ENCODE measurements at places on chromosomes 13 and 19.
A peak's percentile ranks its signal among the peaks of the same experiment; 100 is the strongest.

GRCh38 chr13:51844862-51845573 is at the start of gene TMEM272:
TSS of gene TMEM272 (minus strand) at chr13:51845177. CDS start at chr13:51838530, 6,647 bp downstream.
- peak; percentile 41 for DNase-seq

DNA sequence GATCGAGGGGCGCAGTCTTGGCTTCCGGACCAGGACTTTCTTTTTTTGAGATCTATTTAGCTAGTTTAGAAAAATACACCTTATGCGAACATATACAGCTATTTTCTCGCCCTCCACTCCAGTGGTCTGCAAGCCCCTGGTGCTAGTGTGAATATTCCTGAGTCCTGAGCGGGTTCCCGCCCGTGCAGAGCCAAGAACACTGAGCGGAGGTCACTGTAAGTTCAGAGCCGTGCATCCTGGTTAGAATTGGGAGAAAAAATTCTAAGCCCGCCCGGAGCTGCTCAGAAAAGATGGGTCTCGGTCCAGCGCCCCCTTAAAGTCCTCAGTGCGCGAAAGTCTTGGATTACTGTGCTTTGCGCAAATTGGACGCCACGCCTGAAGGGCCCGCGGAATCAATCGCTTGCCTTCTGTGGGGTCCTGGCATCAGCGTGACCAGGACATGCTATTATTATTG is 117.7 kb downstream of the KCNRG start:
- DNase-seq = no peak

- DNase-seq = no peak
Observed at GRCh38 chr19:42197375-42197817, 20.1 kb downstream of the DEDD2 start.

GRCh38 chr19:50553134-50553703 is 15.0 kb downstream of the LRRC4B start:
- DNase-seq = no peak

DNA sequence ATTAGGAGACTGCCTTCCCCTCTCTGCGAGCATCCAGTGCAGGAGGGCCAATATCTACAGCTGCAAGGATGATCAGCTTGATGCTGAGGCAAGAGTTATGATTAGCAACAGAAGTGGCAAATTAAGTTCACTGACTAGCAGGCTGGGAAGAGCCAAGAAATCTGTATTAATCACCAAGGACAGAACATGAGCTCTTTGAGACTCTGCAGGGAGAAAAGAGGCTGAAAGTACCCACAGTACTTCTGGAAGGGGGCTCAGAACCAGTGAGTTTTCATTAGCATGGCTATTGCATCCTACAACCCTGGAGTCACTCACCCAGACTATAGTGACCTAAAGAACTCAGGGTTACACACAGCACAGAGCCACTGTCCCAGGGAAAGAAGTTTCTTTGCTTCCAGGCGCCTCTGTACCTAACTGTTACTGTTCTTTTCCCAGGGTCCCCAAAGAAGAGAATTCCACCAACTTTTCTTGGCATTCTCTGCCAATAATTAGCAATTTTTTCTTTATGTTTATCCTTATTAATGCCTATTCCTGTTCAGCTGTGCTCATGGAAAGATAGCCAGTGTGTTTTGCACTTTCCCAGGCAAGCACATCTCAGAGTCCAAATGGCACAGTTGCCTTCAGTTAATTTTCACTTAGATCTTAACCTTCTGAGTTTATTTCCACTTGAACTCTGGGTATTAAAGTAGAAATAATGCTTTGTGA is 25.8 kb upstream of the MEDAG start:
- no peak for DNase-seq

GRCh38 chr19:39304701-39305571 is 8.7 kb downstream of the IFNL1 start:
- DNase-seq = no peak

GRCh38 chr13:30510811-30511371 is 45.2 kb upstream of the HMGB1 start:
- no peak for DNase-seq

- no peak for DNase-seq
Observed at GRCh38 chr19:20397292-20397691, 168.3 kb downstream of the ZNF737 start.

DNA sequence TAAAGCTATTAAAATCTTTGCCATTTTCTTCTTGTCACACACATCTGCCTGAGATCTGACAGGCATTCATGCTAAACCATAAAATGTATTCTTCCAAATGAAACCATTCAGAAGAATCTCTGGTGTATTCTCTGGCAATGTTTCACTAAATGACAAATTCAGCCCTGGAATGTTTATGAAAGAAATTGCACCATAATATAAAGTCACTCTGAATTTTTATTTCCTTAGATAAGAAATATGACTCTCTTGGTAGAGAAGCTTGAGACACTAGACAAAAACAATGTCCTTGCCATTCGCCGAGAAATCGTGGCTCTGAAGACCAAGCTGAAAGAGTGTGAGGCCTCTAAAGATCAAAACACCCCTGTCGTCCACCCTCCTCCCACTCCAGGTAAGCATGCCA is 14.3 kb downstream of the OLFM4 start:
- DNase-seq = no peak

- DNase-seq = no peak
Observed at GRCh38 chr19:51098365-51099046, 9.7 kb downstream of the CTU1 start.

- DNase-seq = no peak
Observed at GRCh38 chr19:35756377-35757230, at the start of gene HSPB6. TSS of gene HSPB6 (minus strand) at chr19:35757029. CDS start at chr19:35757008, 21 bp downstream.

GRCh38 chr19:5155586-5156210 is 184.9 kb downstream of the PTPRS start:
- DNase-seq = no peak

- no peak for DNase-seq
Observed at GRCh38 chr13:21674490-21675009, 3.7 kb downstream of the FGF9 start.

- DNase-seq = no peak
Observed at GRCh38 chr19:48741129-48741999, 954 bp upstream of the RASIP1 start.

- peak; percentile 78 for DNase-seq
Observed at GRCh38 chr19:10388957-10389356, 8.6 kb upstream of the TYK2 start.

- peak; percentile 71 for DNase-seq
Observed at GRCh38 chr19:8578642-8579265, 1.5 kb upstream of the MYO1F start.

DNA sequence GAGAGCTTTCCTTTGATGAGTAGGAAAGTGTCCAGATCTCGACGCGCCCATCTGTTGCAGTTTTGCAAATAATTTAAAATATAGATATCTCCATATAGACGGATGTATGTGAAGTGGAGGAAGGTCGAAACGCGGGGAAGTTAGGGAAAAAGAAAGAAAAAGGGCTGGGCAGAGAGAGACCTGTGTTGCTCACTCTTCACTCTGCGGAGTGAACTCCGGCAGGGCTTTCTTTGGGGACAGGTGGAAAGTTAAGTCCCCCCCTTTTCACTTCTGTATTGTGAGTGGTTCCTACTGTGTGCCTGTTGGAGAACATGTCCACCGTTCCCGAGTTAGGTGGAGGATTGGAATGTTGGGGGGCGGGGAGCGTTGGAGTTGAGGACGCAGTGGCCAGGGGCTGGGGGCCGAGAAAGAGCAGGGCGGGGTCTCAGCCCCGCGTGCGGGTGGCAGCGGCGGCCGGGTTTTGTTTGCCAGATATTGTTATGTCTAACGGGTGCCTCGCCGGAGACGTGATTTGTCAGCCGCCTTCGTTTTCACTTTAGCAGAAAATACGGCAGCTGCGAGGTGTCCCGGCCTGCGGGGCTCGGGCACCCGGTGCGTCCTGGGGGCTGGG is 145.1 kb upstream of the ZNF536 start:
- no peak for DNase-seq

DNA sequence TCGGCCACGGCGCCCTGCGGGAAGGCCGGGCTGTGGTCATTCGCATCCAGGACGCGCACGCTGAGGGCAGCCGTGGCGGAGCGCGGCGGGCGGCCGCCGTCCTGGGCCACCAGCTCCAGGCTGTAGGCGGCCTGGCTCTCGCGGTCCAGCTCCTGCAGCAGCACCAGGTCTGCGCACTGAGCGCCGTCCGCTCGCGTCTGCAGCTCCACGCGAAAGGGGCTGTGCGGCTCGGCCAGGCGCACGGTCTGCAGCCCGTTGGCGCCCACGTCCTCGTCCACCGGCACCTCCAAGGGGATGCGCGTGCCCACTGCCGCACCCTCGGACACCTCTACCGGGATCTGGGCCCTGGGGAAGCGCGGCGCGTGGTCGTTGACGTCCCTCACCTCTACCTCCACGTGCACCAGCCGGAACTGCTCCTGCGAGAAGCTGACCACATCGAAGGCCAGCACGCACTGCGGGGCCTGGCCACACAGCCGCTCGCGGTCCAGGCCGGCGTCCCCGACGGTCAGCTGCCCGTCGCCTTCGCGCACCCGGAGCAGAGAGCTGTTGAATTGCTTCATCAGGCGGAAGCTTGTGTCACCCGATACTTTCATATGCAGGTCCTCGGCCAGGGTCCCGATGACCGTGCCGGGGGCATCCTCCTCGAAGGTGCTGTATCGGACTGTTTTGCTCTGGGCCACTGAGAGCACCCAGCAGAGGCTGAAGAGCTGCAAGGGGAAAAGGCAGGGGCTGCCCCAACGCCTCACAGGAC is 583 bp downstream of the PCDH8 start:
- DNase-seq = no peak

GRCh38 chr13:77991003-77991402 is 72.4 kb upstream of the EDNRB start:
- no peak for DNase-seq

GRCh38 chr13:75946536-75947284 is 310.6 kb downstream of the LMO7 start:
- no peak for DNase-seq

- no peak for DNase-seq
Observed at GRCh38 chr13:40676007-40676406, 9.6 kb upstream of the FOXO1 start.

DNA sequence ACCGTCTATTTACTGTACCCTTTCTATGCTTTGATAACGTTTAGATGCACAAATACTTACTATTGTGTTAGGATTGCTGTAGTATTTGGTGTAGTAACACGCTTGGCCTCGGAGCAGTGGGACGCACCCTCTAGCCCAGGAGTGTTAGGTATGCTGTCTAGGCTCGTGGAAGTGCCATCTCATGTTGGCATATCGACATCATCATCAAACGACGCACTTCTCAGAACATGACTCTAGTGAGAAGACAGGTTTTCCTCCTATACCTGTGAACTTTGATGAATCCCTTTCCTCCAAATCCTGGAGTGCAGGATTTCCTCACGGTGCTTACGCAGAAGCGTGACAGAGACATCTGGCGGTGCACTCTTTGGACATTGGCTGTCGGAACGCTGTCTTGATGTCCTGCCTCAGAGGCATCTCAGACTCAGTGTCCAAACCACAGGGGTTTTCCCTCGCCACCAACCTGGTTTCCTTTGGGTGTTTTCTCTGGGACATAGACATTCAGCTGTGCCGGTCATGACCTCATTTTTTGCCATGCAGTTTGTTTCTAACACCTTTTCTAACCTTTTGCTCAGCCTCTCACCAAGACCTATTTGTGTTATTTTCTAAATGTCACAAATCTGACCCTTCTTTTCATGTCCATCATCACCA is 6.3 kb downstream of the SNRNP70 start:
- no peak for DNase-seq

GRCh38 chr19:14440049-14440448 is 6.9 kb downstream of the PKN1 start:
- DNase-seq = peak; percentile 59

GRCh38 chr19:13036366-13036976 is 41.2 kb downstream of the NFIX start:
- no peak for DNase-seq
